ENCODE measurements at places on chromosomes 7 and 10. TPM values are rescaled to one million over a fixed set of nuclear protein-coding genes. Genes with fewer than 3 reads are reported as not detected.

DNA sequence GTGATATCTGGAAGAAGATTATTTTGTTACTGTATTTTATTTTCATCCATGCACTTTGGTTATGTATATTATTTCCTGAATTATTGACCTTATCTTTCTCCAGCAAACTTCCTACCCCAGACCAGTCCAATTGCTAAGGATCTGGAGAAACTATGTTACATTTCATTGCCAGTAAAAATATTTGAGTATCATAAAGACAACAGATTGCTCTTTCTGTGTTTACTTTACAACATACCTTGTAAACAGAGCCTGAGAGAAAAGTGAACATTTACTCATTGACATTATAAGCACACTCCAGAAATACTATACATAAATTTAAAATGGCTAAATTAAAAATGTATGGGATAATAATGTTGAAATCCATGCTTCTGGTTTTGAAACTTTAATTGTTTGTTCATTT, 186.2 kb upstream of the FAM3C start:
- no peak for DNase-seq

DNA sequence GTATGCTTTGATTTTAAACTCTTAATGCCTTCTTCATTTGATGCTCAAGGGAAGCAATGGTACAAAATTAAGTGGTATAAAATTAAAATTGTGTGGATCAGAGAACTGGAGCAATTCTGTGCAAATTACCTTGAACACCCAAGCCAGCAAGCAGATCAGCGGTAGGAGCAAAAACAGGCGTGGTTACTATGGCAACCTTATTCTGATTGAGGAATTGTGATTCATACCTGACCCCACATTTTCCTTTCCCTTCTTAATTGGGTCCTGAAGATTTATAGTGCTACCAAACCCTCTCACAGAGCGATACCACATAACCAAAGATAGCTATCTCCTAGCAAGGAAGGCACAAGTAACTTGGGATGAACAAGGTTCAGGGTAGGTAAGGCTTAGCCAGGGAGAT, 72.5 kb upstream of the FZD1 start:
- DNase-seq = no peak

The HOXA6 gene
- not detected for total RNA-seq

DNA sequence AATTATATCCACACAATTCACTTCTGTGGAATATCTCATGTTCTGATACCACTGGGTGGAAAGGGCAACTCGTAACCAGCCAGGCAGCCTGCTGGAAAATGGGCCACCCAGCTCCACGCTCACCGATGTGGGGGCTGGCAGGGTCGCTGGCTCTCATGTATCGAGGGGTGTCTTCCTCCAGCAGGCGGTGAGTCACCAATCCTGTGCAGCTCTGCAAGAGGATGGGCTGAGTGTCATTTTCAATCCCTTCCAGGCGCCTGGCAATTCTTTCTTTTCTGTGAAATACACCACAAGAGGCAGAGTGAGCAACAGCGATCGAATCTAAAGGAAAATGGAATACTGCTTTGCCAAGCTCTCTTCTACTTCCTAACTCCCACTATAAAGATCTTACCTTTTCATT, 80.1 kb downstream of the SVIL start:
- DNase-seq = no peak

DNA sequence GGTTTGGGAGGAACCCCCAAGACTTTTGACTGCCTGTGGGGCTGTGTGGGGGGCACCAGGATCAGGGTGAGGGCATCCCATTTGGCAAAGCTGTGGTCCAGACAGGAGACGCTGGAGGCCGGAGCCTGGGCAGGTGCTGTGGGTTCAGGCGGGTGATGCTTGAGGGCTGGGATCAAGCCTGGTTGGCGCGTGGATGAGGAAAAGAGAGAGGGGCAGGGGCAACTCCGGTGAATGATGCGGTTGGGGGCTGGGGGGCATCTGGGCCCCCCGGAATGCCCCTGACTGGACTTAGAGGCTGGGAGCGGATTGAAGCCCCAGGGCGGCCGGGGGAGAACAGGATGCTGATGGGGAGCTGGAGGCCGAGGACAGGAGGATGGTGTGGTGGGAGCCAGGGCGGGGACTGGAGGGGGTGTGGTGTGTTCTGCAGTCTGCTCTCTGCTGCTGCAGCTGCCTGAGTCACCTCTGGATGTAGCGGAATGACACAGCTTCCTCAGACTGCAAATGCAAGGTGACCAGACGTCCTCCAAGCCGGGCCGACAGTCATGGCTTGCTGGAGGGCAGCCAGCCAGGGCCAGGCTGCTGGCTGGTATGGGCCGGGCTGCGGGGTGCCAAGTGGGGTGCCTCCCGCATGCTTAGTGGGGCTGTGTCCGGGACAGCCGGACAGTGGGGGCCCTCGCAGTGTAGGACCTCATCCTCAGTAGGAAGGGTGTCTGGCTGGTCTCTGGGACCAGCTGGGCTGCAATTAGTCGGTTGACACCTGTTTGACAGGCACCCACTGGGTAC, 3.2 kb downstream of the MAFK start:
- peak; percentile 50 for DNase-seq

GRCh38 chr10:6045314-6045848, 16.8 kb downstream of the IL2RA start:
- no peak for DNase-seq

DNA sequence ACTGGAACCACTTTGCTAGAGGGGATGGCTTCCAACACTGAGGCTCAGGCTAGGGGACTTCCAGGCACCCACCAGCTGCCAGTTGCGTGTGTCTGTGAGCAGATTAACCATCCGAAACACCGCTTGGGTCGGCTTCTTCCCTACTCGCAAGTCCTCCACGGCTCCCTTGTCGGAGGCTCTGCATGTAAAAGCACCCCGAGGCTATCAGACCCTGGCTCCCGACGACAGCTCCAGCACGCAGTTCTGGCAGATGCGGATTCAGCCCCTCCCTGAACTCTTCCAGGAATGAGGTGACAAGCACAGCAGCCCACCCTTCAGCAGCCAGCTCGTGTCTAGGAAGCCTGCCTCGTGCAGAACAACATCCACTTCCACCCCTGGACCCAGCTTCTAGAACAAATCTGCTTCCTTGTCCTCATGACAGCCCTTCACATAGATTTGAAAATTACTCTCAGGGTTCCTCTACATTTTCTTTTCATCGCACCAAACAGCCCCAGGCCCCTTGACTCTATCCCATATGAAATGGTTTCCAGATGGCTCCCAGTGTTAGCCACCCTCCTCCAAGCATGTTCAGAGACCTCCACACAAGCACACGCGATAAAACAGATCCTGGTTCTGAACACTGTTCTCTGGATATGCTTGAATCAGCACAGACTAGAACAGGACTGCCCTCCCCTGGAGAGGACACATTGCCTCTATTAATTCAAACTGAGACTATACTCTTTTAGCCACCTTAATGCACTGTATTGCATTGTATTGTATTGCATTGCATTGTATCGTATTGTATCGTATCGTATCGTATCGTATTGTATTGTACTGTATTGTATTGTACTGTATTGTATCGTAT, 44.6 kb downstream of the SLIT1 start:
- DNase-seq = no peak

Measured in left lobe of liver (tissue), 2 donors.